Neural progenitor cell (in vitro differentiated cells): ENCODE measurements at places on chromosomes 6 and 20.
A peak's percentile ranks its signal among the peaks of the same experiment; 100 is the strongest.

DNA sequence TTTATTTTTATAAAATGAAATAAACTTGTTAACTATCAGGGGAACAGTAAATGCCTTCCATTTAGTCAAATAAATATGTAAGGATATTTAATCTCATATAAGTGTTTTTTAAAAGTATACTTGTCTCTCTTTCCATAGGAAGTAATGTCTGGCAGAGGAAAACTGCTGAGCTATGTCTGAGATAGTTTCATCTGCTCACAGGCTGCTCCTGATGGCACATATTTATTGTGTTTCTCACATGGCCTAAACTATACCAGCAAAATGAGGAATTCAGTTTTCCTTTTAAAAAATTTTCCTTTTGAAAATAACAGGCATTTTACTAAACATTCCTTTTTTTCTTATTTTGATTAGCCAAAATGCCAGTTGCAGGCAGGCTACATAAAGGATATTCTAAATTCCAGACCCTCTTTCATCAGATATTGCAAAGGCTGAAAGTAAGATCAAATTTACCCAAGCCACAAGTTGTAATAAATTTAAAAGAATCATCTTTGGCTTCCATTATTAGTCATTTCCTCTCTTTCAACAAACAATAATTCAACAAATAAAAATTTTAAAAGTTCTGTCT is 60.1 kb upstream of the RNF146 start:
- DNase-seq: no peak

DNA sequence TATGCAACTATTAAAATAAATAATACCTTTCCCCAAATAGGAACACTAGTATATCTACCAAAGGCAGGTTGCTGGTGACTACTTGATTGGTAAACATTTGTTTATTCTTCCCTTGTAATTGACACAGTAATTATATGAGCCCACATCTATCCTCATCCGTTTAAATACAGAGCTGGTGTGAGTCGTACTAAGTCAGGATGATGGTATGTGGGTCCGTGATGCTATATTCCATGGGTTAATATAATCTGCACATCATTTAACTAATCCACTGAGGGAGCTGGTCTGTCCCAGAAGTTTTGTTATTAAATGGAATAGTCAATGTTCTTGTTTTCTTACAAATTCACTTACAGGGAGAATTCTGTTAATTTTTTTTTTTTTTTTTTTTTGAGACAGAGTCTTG is 164.0 kb upstream of the AGPAT4 start:
- no peak for DNase-seq

DNA sequence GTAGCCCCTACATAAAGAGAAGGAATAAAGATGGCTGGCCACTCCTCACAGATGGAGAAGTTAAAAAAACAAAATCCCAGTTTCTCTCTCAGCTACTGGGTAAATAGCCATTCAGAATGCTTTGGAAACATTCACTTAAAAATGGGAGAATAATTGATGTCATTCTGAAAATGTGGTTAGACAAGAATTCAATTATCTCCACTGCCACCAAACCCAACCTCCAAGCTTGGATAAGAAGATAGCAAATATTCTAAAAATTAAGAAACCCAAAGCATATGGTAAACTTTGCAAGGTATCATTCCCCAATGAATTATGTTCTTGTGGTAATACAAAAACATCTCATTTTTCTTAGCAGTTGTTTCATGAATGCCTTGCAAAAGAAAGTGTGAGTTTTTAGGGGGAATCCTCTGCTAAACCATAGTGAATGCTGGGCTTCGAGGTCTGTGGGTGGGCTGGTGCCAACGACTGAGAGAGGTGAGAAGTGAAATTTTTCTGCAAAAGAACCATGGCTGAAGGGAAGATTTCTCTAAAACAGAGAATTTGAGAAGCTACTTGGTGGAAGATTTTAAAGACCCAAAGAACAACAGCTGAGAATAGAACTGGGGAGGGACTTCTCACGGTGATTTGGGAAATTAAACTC is 497.9 kb upstream of the JARID2 start:
- DNase-seq: no peak

GRCh38 chr20:41076776-41077175 is 48.2 kb downstream of the TOP1 start:
- no peak for DNase-seq

- DNase-seq: peak; percentile 64
Measured at GRCh38 chr6:99589290-99589672, 17.4 kb upstream of the PRDM13 start.

- no peak for DNase-seq
Measured at GRCh38 chr20:32429745-32430360, 71.7 kb downstream of the ASXL1 start.

DNA sequence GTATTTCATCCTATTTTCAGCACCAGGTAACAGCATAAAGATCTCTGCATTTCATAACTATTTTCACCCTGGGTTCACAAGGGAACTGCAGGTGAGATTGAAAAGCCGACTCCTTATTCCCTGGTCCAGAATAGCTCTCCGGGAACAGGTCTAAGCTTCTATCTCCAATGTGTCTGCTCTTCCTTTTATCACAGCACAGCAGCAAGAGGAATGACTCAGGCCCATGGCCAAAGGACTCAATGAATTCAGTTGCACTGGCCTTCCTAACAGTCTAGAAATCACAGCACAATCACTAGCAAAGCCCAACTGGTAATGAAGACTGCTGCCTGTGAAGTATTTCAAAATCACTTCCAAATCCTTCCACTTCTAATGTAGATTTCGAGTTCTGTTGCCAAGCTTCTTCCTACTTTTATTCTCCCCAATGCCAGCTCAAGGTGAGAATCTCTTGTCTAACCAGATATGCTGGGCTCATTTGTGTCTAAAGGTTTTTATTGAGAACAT is 30.7 kb downstream of the HMGN3 start:
- DNase-seq: no peak

- no peak for DNase-seq
Measured at GRCh38 chr6:89346433-89346832, 6.1 kb downstream of the UBE2J1 start.

DNA sequence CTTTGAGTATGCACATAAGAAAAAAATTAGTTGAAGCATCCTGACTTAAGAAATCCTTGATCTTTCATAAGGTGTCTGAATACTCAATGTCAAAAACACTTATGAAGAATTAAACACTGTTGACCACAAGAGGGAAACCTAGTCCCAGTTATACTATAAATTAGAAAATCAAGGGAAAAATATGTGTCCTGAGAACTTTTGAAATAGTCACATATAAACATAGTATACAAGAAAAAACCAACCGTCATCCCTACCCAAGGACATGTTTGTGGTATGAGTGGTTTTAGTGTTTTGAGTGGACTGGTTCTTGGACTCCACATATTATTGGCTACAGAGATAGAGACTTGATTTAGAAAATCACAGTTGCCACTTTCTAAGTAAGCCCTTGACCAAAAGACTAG is 7.6 kb upstream of the HLA-DRA start:
- peak; percentile 23 for DNase-seq

GRCh38 chr6:44272999-44273566 is 2.8 kb downstream of the TMEM151B start:
- DNase-seq: no peak

GRCh38 chr6:163310096-163310972 is 104.2 kb upstream of the QKI start:
- no peak for DNase-seq

DNA sequence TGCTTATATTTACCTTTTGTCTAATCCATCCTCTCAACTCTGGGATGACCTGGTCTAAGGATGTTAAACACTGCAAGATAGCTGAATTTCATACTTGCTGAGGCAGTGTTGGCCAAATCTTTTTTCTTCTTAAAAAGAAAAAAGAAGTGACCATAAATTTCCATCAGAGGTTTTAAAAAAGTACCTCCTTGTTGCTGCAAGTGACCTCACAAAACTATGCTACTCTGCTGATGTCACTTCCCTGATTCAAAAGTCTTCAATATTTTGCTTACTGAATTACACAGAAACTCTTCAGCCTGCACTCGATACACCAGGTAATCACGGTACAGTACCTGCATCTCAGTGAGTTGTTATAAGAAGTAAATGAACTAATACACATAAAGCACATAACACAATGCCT is 107.2 kb upstream of the PRDM1 start:
- DNase-seq: no peak

DNA sequence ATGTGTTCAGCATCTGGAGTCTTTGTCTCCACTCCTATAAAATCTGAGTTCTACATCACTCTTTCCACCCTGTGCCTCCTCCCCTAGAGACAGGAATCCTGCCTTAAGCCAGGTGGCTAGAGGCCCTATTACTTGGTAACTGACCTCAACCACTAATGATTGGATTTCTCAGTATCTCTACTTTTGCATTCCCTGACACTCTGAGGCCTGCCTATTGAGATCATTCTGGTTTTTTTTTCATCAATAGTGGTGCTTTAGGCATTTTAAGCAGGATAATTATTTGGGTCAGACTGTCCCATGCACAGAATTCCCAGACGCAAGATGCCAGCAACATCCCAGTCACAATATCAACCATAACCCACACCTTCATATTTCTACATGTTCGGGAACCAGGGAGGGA is 3.9 kb upstream of the GCM1 start:
- no peak for DNase-seq

DNA sequence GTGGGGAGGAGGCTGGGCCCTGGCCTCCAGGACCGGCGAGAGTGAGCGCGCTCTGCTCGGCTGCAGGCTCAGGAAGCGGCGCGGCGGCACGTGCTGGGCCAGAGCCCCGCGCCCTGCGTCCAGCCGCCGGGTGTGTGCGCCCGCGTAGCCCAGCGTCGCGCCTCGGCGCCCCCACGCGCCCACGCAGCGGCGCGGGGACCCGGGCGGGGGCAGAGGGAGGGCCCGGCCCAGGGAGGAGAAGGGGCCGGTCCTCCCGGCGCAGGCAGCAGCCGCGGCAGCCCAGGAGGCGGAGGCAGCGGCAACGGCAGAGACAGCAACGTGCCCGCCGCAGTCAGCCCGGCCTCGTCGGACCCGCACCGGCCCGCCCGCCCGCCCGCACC is at the start of gene EYA2:
Gene EYA2, plus strand, starts transcription at position 265 of the 380 bp plus-strand sequence. CDS start 95,168 bp downstream, outside the sequence.
- DNase-seq: peak; percentile 70

- DNase-seq: no peak
Measured at GRCh38 chr6:7912024-7912423, 1.4 kb upstream of the TXNDC5 start.

DNA sequence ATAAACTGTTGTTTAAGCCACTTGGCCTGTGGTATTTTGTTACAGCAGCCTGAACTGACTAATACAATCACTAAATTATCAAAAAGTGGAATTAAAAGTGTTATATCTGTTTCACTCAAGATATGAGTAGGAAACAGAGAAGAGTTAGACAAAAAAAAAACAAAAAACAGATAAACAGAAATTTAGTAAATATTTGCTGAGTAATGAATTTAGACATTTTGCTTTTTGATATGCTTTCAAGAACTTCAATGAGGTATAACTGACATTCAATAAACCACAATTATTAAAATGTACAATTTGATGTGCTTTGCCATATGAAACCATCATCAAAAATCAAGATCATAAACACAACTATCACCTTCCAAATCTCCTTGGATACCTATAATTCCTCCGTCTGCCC is 369.2 kb downstream of the PAX1 start:
- no peak for DNase-seq

DNA sequence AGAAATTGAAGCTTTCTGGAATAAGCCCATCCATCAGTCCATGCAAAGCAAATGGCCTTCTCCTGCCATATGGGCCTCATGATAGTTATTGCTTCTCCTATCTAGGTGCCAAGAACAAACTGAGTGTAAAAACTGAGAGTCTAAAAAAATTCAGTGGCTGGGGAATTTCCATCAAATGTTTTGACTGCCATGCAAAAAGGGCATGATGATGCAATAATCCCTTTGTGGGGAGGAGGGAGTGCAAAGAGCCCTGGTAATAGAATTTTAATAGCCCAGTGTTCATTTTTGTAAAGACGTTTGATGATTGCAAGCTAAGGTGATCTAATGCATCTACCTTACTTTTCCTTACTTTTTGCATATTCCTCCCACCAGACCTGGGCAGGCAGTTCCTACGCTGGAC is 683.7 kb downstream of the EPM2A start:
- DNase-seq: no peak

GRCh38 chr6:163588220-163588919 is 173.9 kb downstream of the QKI start:
- no peak for DNase-seq

- peak; percentile 47 for DNase-seq
Measured at GRCh38 chr6:26534681-26535465, 3.3 kb upstream of the HMGN4 start.

- no peak for DNase-seq
Measured at GRCh38 chr6:40877362-40877761, 161.7 kb downstream of the UNC5CL start.

- DNase-seq: no peak
Measured at GRCh38 chr6:42249279-42249678, 31.6 kb upstream of the MRPS10 start.

GRCh38 chr6:111367393-111368088 is 115.5 kb downstream of the REV3L start:
- no peak for DNase-seq

DNA sequence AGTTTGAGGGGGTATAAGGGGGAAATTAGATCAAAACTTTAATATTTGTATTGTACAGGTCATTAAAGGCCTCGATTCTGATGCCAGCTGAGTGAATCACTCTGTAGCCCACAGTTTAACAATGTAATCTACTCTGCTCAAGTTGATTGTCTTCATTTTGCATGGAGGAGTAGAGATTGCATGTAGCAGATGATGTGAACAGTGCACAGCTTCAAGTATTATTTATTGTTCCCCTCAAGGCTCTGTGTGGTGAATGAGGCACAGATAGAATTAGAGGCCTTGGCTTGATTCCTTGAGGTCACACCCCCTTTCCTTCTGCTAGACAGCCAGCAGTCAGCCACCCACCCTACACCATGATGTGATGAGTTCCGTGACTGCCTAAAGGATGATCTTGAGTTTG is 38.1 kb downstream of the TXLNB start:
- no peak for DNase-seq

DNA sequence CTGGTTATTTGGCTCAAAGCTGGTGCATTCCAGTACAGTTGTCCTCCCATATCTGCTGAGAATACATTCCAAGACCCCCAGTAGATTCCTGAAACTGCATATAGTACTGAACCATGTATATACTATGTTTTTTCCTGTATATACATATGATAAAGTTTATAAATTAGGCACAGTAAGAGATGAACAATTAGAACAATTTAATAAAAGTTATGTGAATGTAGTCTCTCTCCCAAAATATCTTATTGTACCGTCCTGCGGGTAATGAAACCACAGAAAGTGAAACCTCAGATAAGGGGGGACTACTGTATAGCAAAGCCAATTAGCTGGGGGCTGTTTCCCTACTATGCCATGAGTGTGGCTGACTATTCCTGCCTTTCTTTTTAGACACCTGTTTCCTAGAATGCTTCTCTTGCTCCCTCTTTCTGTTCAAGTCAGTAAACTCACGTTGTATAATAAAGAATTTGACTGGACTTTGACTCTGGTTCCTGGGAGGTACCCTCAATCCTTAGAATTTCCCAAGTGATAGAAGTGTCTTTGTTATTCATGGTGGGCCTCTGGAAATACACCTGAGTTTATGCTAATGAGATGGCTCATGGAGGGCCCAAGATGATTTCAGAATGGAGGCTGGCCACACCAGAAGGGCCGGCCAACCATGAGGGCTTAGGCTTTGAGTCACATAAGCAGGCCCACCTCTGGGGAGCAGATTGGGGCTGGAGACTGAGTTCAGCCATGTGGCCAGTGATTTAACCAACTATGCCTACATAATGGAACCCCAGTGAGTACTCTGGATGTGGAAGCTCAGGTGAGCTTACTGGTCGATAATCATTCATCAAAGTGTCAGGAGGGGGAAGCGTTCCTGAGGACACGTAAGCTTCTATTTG is 689 bp upstream of the BLOC1S5 start:
- DNase-seq: no peak

- peak; percentile 53 for DNase-seq
Measured at GRCh38 chr6:154937306-154938220, 57.6 kb upstream of the TIAM2 start.

GRCh38 chr20:36202891-36203338 is 33.4 kb upstream of the AAR2 start:
- peak; percentile 78 for DNase-seq
